T-helper 9 cell (primary cell): ENCODE measurements at places on chromosomes 13 and 19.

DNA sequence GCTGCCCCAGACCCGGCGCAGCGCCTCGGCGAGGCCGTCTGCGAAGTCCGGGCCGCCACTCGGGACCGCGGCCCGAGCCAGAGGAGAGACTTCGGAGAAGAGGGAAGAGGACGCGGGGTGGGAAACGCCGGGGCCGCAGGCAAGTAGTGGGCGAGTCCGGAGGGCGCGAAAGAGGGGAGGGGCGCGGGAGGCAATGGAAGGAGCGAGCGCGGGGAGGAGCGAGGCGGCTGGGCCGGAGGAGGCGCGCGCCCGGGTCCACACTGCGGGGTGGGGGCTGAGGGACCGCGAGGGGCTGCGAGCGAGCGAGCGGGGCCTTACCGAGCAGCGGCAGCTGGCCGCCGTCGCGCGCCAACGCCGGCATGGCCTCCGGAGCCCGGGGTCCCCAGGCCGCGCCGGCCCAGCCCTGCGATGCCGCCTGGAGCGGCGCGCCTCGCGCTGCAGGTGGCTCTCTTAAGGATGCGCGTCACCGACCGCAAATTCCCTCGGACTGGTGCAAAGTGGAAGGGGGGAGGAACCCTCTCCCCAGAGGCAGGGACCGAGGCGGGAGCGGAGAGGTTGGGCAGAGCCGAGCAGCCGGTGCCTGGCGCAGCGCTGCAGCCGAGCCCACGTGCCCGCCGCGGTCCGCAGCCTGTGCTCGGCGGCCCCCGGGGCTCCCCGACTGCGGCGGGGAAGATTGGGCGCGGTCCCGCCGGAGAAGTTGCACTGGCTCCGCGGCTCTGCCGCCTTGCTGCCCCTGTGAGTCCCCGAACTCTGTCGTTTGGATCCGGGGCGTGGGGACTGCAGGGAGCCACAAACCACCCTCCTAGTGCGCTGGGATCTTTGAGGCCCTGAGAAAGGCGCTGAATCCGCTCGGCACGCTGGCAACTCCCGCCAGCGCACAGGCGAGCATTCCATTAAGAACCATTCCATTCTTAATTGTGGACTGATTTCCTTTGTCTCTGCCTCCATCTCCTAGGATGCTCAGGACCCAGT is at the start of gene FLT3:
Gene FLT3, minus strand, starts transcription at position 427 of the 972 bp plus-strand sequence. Its CDS starts 66 bp downstream, at position 361.
- DNase-seq, result no peak

DNA sequence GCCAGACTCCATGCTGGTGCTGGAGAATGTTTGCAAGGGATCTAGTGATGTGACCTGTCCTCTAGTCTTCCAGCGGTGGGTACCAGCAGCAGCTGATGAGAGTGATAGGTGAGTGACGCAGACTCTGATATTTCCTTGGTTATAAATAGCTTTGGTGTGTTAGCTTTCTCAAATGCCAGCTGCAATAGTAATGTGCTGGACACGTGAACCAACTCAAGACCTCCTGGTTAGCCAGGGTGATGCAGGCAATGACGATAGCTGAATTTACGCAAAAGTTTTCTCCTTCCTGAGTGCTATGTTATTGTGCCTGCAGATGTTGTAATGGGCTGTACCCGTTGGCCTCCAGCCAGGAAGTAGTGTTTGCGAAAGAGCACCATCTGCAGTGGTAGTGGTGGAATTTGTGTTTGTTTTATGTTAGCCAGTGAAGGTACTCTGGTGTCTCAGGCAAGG is 129.5 kb downstream of the CYSLTR2 start:
- DNase-seq, result no peak

- DNase-seq, result no peak
Observed at GRCh38 chr13:27770809-27771208, 21.5 kb upstream of the GSX1 start.

- DNase-seq, result no peak
Observed at GRCh38 chr13:113407103-113407530, 43.2 kb upstream of the GRTP1 start.

DNA sequence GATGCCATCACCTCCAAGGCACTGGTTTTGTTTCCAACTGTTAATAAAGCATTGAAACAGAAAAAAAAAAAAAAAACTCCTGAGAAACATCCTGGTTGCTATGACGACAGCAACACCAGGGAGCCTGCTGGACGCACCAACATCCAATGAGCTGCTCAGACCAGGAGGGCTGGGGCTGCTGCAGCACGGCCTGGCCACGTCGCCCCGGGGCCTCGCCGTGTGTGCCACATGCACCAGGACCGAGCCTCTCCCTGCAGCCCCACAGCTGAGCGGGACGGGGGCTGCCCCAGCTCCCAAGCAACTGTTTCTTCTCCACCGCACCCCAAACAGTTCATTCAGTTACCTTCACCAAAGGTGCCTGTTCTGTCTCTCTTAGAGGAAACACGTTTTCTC is 54.5 kb downstream of the RASA3 start:
- DNase-seq, result no peak

- DNase-seq, result no peak
Observed at GRCh38 chr13:30321256-30321655, 13.9 kb upstream of the KATNAL1 start.

DNA sequence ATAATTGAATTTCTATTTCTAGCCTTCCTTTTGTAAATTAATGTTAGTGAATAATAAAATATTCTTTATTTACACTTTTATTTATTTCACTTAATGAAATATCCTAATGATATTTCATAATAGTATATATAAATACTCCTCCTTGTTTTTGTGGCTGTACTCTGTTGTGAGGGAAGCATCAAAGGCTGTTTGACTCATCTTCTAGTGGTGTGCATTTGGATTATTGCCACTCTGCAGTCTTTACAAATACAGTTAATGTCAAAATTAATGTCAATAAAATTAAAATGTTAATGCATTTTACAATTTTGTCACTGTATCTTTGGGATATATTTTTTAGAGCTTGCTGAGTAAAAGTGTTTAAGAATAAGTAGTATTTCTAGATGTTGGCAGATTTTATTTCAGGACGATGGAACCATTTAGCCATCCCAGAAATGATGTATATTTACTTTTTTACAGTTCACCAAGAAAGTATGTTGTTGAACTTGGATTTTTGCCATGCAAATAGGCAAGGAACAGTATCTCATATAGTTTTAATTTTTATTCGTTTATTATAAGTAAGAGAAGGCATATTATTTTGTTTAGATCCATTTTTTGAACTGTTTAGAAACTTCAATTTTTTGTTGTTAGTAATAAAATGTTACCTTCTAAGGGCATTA is 281.2 kb upstream of the SLITRK6 start:
- no peak for DNase-seq

- no peak for DNase-seq
Observed at GRCh38 chr13:26968431-26969341, 202.9 kb downstream of the USP12 start.

DNA sequence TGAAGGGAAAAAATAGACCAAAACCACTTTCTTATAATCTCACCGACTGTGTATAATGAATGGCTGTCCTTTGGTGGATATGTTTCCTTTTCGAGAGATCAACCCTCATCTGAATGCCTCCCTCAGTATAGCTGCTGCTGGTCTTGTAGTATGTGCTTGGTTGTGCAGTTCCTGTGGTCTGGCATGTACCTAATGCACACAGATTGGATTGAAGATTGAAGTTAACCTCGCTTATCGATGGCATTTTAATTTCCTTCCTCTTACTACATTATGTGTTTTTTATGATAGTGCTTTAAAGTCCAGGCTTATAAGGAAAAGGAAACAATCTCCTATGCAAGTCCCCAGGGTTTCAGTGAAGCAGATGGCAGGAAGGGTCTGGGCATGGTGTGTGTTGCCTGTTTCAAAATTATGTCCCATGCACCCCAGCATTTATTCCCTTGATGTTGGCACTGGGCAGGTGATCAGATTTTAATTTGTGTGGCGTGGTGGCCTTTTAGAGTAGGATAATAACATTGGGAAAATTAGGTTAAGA is 334.1 kb downstream of the SHISA2 start:
- no peak for DNase-seq

DNA sequence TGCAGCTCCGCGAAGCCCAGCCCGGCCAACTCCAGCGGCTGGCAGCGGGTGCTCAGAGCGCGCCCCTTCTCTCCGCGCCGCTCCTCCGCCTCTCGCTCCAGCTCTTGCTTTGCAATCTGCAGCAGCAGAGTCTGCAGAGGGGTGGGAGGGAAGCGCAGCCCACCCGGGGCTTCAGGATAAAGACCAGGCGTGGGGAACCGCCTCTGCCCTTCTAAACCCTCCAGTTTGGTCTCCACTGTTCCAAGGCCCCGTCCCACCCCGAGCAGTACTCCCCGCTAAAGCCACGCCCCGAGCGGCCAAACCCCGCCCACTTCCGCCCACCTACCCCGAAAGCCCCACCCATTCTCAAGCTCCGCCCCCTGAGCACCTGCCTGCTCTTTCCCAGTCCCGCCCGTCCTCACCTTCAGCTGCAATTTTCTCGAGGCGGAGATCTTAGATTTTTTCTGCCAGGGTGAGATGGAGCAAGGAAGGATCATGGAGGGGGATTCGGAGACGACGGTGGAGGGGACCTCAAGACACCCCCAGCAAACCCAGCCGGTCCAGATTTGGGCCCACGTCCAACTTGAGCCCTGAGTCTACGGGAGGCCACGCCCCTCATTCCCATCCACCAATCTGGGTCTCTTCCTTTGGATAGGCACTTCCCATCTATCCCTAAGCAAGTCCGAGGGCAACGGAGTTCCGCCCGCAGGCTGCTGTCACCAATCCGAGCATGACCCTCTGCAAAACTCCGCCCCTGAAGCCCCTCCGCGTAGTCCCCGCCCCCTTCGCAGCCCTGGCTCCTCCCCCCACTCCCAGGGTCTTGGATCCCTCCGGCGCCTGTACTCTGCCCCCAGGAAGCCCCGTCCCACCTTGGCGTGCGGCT is 1.1 kb downstream of the TNNI3 start:
- DNase-seq, result no peak

DNA sequence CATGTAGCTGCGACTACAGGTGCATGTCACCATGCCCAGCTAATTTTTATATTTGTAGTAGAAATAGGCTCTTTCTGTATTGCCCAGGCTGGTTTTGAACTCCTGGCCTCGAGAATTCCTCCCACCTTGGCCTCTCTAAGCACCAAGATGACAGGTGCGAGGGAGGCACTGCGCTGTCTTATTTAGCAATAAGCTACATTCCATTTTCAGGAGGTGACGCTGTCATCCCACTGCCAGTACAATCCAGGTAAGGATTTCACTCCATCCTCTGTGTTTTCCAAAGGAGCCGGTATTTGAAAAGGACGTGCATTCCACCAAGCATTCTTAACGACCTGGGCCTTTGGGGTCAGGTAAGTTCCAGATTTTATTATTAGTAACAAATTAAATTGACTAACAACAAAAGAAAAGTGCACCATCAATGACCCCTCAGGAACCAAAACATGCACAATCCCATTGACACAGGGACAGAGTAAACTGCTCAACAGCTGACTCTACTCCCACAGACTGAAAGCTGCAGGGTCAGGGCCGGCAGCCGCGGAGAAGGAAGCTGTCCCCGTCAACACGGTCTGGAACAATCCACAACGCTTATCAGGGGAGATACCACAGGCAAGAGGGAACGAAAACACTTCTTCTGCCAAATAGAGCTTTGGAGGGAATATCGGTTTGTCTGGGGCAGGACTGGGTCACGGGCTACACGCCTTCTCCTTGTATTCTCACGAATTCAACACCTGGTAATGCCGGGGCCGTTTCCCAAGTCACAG is 82.8 kb downstream of the INSR start:
- DNase-seq, result no peak

DNA sequence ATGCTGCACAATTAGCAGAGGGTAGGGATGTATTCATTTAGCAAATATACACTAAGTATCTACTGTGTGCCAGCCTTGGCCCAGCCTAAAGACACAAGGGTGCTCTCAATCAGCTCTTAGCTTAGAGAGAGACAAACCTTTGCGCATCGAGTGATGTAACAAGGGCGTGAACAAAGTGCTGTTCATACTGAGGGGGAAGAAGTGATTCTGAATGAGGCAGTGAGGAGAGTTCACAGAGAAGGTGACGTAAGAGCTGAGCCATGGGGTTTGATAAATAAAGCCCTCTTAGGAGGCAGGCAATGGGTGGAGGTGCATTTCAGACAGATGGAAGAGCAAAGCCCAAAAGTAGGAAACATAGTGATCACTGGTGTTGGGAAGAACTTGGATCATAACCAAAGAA is 68.5 kb downstream of the FLT1 start:
- DNase-seq, result no peak
